Tibial nerve (tissue), 4 donors: ENCODE measurements at places on chromosomes 13 and 19.

DNA sequence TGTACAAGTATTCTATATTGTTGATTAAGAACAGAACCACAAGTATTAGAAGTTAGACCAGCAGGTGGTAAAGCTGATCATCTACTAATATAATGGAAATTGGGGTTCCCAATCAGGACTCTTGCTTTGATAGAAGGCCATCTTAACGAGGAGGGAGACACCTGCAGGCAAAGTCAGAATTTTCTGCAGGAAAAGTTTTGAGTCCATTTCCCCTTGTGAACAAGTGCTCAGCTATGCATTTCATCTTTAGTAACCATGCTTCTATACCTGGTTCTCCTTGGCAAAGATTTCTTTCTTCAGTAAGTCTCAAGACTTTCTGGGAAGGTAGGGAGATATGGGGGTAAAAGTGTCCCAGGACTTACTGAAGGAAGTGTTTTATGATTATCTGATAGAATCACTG, 36.1 kb upstream of the USPL1 start:
- no peak for DNase-seq

DNA sequence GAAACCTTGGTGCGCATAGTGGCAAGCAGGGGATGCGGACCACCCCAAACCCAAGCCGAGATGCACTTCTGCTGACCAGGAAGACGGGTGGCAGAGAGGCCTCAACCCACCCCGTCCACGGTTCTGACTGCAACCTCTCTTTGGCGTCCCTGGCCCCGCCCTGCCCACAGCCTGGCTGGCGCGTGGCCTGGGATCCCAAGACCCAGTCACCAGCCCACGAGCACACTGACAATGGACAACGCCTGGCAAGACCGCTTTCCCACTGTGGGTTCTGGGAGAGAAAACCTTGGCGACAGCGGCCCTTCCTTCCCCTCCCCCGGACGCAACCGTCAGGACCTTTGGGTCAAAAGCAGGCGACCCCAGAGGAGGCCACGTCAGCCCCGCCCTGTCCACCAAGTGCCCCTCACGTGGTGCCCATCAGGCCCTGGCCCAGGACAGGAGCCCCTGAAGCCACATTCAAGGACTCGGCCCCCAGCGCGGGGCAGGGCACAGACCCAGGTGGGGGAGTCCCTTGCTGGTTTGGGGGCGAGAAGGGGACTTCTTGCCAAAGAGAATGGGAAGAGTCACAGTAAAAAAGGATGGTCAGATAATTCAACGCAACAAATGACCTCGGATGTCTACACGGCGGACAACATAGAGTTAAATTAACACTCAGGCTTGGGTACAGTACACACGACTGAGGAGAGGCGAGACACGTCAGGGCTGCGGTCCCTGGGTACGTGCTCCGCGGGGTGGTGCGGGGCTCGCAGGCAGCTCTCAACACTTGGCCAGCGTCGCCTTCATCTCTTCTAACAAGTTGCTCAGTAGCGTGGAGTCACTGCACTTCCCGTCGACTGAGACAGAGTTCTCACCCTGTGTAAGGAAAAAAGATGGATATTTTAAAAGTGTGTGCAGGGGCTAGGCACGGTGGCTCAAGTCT, 5.0 kb downstream of the IZUMO4 start:
- DNase-seq = no peak

- DNase-seq = no peak
These were observed 358.6 kb downstream of the TDRD3 start for GRCh38 chr13:60755380-60756163.

GRCh38 chr13:43030548-43030947, 7.2 kb downstream of the DNAJC15 start:
- DNase-seq = no peak

DNA sequence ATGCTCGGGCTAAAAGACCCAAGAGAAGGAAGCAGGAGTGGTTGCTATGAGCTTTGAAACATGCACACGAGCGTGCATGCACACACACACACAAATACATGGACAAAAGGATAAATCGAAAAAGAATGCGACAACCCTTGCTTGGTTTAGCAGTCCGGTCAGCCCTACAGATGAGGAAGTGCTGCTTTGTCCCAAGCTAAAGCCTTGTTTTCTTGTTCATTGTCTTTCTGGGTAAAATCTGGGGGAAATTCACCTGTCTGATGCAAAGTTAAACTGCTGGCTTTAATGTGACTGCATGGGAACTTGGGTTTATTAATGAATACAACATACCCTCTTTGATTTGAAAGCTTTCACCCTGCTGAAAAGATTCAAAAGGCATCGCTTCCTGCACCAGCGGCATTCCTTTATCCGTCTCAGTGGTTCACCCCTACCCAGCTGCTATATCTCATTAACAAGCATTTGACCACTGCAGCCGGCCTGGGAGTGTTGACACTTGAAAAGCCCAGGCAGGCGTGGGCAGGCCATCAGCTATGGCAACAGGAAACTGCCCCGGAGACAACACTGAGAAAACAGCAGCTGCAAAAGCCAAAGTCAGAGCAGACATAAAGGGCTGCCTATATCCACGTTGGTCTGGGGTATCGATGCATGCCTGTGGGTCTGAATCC, 301.7 kb downstream of the NDFIP2 start:
- peak; percentile 23 for DNase-seq

DNA sequence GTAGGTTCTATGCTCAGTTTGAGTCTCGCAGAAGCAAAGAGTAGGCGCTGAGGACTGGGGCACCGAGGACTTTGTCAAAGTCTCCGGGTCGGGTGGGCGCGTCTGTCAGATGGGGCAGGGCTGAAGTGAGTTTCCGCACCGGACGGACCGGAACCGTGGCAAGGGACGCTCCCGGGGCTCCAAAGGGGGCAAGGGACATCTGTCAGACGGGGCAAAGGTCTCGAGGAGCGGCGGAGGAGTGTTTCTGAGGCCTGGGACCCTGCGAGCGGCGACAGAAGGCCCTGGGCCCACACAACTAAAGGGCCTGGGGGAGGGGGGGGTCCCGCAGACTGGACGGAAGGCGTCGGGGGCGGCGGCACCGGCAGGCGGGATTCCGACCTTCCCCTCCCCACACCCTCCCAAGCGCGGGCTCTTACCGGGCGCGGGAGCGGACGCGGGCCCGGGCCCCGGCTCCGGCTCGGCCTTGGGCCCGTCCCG, 13.3 kb upstream of the AKAP8L start:
- no peak for DNase-seq

DNA sequence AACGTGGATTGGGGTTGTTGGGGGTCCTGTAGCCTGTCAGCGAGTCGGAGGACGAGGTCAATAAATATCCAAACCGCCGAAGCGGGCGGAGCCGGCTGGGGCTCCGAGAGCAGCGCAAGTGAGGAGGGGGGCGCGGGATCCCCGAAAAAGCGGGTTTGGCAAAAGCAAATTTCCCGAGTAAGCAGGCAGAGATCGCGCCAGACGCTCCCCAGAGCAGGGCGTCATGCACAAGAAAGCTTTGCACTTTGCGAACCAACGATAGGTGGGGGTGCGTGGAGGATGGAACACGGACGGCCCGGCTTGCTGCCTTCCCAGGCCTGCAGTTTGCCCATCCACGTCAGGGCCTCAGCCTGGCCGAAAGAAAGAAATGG, 754 bp upstream of the SIX5 start:
- DNase-seq = no peak

DNA sequence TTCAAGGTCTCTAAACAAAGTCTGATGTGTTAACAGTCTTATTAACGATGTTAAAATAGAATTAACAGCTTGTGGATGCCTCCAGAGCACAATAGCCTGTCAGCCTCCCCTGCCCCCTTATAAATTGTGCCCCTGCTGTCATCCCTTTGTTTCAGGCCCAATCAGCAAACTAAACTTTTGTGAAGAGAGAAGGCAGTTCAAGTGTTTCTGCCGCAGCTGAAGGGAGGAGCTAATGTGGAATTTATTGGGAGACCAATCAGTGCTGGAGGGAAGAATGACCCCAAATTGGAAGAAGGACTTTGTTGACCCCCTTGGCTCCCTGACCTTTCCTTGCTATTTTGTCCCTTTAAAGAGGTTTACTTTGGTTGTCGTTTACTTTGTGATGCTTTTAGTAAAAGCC, 160.5 kb downstream of the TM9SF2 start:
- no peak for DNase-seq

DNA sequence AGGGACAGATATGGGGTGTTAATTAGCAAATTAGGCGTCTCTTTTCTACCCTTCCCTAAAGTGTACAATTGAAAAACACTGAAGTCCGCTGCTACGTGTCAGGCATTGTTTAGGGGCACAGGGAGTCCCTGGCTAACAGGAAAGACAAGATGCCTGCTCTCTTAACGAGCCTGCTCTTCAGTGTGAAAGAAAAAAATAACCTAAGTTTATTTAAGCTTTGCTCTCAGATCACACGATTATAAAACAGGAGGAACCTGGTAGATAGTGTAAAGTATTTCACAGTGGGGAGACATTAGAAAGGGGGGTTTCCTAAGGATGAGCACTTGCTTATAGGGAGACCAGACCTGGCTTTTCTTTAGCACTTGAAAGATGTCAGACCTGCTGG, 38.7 kb downstream of the IGFL2 start:
- DNase-seq = no peak

DNA sequence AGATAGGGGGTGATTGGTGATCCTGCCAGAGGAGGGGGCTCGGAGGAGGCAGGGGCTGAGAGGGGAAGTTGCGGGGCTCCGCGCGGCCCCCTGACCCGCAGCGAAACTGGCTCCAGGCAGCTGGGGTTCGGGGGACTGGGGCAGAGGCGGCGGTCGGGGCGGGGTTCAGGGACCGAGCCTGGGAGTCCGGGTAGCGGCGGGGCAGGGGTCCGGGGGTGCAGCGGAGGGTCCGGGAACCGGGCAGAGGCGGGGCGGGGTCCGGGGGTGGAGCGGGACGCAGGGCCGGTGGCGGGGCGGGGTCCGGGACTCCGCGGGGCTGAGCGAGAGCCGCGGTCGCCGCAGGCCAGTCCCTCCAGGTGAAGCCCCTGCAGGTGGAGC, 1.2 kb downstream of the MADCAM1 start:
- DNase-seq = no peak

DNA sequence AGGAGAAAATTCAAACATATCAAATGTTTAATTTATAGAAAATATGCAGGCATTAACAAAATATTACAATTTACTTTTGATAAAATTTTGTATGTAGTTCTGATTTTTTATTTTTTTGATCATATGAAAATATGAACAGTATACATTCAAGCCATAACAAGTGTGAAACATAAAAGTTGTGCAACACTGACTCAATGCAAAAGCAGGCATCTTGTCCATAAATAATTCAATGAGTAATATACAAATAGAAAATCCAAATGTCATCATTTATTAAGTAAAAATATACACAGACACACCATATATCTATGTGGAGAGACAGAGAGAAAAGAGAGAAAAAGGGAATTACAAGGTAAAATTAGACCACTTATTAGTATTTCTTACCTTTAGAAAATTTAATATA, 1183.9 kb downstream of the SLITRK1 start:
- DNase-seq = no peak

DNA sequence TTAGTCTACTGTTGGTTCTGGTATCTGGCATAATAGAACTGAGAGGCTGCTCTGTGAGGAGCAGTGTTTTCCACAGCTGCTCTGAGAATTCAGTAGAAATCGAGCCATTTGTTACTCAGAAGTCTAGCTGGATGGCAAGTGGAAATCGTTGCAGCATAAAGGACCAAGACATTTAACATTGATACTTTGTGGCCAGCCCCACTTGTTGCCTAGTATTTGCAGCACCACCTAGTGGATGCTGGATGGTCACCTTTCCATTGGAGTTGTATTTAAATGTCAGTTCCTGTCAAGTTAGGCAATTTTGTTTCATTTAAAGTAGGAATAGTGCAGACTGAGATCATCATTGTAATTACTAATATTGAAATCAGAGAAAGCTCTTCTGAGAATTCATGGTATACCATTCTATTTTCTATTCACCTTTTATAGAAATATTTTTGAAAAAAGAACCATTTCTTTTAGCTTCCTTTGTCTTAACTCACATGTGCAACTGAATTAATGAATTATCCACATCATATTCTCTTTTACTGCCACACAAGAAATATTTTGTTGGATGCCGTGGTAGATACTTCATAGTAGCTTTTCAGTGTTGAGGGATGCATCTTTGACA, 64.6 kb downstream of the PDS5B start:
- DNase-seq = peak; percentile 54

DNA sequence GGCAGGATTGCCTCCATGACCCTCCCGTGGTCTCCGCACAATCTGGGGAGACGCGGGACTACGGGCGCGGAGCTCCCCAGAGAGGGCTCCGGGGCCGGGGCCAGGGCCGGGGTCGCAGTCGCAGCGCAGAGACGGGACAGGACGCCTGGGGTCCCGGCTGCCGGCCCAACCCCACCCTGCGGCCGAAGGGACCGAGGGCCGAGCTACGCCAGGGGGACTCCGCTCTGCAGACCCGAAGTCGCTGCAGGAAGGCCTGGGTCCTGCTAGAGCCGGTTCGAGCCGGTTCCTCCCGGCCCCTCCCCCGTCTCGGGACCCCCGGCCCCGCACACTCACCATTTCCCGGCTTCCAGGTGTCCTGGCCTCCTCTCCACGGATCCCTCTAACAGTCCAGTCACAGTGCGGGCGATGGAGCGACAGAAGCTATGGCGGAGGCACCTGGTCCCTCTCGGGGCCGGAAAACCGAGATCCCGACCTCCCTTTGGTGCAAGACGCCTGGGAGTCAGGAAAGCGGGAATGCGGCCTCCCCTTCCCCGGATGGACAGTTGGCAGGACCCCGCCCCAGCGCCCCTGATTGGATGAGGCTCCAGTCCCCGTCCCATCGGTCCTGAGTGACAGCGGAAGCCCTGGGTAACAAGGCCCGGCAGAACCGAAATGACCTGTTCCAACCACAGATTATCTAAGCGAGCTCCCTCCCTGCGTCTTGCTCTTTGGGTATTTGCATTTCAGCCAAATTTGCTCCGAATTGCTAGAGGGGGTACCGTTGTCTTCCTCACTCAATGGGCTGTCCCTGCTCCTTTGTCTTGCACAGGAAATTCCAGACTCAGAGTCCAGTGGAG, at the start of gene ZNF625:
ZNF625 (minus strand) TSS at position 512 of the 836 bp plus-strand sequence; CDS start at position 336, 176 bp downstream.
- peak; percentile 70 for DNase-seq

- DNase-seq = no peak
These were observed 96.5 kb downstream of the KL start for GRCh38 chr13:33112766-33113165.

DNA sequence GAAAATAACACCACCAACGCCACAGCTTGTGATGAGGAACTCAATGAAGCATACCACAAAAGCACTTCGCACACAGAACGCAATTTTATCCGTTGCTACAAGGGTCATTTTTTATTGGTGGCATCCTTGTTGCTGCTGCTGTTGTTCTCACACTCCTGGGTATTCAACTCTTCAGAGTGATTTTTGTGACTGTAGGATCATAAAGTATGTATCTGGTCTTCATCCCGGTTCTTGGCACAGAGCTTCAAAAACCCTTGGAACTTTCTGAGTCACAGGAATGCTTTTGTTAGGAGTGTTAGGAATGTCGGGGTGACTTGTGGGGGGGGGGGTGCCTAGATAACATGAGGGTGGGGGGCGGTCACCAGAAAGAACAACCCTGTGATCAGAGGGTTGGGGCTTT, 108.4 kb downstream of the ZNF557 start:
- no peak for DNase-seq

DNA sequence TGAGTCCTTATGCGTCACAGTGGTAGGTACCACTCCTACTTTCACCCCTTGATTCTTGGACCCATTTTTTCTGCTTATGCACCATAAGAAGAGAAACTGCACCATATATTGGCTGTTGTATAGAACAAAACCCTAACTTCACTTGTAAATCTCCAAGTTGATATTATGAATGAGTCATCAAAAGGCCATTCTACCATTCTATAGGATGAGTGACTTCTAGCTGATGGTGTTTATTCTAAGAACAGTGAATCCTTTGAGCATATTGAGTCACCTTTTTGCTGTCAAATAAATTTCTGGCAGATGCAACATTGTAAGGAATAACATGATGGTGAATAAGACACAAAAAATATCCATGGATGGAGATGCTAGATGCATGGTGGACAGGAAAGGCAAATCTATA, 57.7 kb downstream of the POLR1D start:
- DNase-seq = no peak

GRCh38 chr13:22744688-22745452, 435.9 kb upstream of the SGCG start:
- no peak for DNase-seq
